ENCODE measurements at places on chromosomes 11 and 22.

DNA sequence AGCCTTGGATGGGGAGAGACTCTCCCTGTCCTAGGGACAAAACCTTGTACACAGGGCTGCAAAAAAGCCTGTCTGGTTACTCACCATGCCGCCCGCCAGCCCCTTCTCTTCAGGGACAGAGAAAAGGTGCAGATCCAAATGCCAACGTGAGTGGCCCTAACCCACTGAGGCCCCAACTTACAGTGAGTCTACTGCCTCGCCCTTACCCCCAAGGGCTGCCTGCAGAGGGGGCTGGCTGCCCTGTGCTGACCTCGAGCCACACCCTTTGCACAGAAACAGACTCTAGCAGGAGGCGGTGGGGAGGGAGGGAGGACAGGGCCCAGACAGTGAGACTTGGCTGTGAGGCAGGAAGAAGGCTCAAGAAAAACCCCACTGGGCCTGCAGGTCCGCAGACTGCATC lies 13.6 kb upstream of the CHST1 start:
- H3K27me3 ChIP-seq: no peaks in the 10 kb centered on the region
- H3K4me1 ChIP-seq: no peaks in the 10 kb centered on the region
- no peaks in the 10 kb centered on the region for H3K36me3 ChIP-seq
- no peak overlapping the region for H3K4me3 ChIP-seq

- no peak overlapping the region for H3K27ac ChIP-seq
- no peak overlapping the region for H3K4me3 ChIP-seq
- H3K4me1 ChIP-seq: no peaks in the 10 kb centered on the region
- DNase-seq: no peak
Observed at GRCh38 chr11:62462508-62462892, 43.7 kb downstream of the SCGB1A1 start.

GRCh38 chr22:38429499-38430068 lies 25.4 kb downstream of the KCNJ4 start:
- H3K4me1 ChIP-seq: no peaks in the 10 kb centered on the region
- no peak overlapping the region for H3K4me3 ChIP-seq
- H3K36me3 ChIP-seq: no peaks in the 10 kb centered on the region
- DNase-seq: no peak

GRCh38 chr11:38005597-38005996 lies 1407.6 kb upstream of the RAG2 start:
- H3K27me3 ChIP-seq: no peaks in the 10 kb centered on the region
- H3K27ac ChIP-seq: no peak overlapping the region
- no peaks in the 10 kb centered on the region for H3K36me3 ChIP-seq
- no peak overlapping the region for H3K4me3 ChIP-seq

- H3K4me1 ChIP-seq: peaks cover 61% of the 10 kb centered on the region
- H3K4me3 ChIP-seq: peak overlapping the region; percentile 71
- H3K27ac ChIP-seq: peak overlapping the region; percentile 92
- no peaks in the 10 kb centered on the region for H3K36me3 ChIP-seq
- DNase-seq: peak; percentile 81
- no peaks in the 10 kb centered on the region for H3K27me3 ChIP-seq
Observed at GRCh38 chr22:46053563-46054090, 76.7 kb upstream of the WNT7B start.

- H3K27ac ChIP-seq: no peak overlapping the region
- no peaks in the 10 kb centered on the region for H3K36me3 ChIP-seq
- no peak for DNase-seq
- H3K4me3 ChIP-seq: no peak overlapping the region
- H3K4me1 ChIP-seq: no peaks in the 10 kb centered on the region
Observed at GRCh38 chr11:12902791-12903486, 106.2 kb upstream of the RASSF10 start.

DNA sequence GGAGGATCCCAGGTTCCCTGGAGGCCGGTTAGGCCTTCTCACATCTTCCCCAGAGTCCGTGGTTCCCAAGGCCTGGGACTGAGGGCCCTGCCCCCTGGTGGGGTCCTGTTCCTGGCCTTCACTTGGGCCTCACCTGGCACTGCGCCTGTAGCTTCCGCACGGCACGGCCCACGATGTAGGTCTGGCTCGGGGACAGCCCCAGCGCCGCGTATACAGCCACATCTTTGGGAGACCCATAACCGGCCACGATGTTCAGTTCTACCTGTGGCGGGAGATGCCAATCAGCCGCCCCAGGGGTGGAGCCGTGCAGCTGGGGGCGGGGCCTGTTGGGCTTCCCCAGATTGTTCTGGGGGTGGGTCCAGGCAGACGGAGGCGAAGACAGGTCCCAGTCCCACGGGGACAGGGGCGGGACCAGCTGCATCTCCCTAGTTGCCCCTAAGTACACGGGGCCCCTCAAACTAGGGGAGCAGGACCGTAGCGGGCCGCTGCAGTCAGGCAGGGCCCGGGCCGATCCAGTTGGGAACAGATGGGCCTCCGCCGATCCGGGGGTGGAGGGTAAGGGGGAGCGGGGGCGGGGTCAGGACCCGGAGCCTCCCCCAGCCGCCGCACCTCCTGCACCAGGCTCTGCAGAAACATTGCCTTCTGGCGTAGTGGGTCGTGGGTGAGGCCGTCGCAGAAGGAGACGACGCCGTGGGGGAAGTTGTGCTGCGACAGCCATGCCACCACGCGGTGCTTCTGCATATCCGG lies 10.1 kb downstream of the AIP start:
- no peak for DNase-seq
- H3K36me3 ChIP-seq: no peaks in the 10 kb centered on the region
- no peak overlapping the region for H3K27ac ChIP-seq
- H3K4me3 ChIP-seq: no peak overlapping the region
- no peaks in the 10 kb centered on the region for H3K4me1 ChIP-seq

DNA sequence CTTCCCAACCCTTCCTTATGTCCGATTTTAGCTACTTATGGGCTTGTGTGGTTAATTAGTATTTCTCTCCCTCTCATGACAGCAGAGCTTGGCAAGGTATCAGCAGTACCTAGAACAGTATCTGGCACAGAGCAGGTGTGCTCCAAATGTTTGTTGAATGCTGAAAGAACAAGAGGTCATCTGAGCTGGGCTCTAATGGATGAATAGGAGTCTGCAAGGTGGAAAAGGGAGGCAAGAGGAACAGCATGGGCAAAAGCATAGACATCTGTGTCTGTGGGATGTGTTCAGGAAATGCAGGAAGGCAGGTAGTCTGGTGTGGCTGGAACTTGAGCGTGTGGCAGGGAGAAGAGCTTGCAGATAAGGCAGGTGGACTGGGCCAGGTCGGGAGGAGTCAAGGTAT lies 19.0 kb downstream of the PRG3 start:
- peaks cover 8% of the 10 kb centered on the region for H3K4me1 ChIP-seq
- H3K27ac ChIP-seq: no peak overlapping the region
- H3K36me3 ChIP-seq: no peaks in the 10 kb centered on the region
- DNase-seq: no peak

GRCh38 chr11:20670932-20671403 lies 1.6 kb downstream of the NELL1 start:
- H3K4me1 ChIP-seq: no peaks in the 10 kb centered on the region
- H3K27ac ChIP-seq: no peak overlapping the region
- H3K4me3 ChIP-seq: no peak overlapping the region
- DNase-seq: no peak

DNA sequence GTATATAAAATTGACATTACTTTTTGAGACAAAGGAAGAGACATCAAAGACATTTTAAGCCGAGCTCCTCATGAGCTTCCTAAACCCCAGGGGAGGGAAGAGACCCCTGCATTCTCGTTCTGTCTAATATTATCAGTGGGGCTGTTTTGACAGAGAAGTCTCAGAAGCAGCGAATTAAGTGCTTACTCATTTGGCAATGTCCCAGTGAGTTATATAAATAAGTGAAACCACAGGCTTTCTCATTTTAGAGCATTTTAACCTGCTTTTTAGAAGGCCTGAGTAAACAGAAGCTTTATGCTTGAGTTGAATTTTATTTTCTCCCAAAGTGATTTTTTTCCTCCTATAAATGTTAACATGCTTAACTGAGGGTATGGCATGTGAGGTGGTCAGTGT lies 23.2 kb upstream of the C1QTNF4 start:
- H3K36me3 ChIP-seq: peaks cover 20% of the 10 kb centered on the region
- H3K4me3 ChIP-seq: no peak overlapping the region
- no peaks in the 10 kb centered on the region for H3K27me3 ChIP-seq
- no peaks in the 10 kb centered on the region for H3K4me1 ChIP-seq

DNA sequence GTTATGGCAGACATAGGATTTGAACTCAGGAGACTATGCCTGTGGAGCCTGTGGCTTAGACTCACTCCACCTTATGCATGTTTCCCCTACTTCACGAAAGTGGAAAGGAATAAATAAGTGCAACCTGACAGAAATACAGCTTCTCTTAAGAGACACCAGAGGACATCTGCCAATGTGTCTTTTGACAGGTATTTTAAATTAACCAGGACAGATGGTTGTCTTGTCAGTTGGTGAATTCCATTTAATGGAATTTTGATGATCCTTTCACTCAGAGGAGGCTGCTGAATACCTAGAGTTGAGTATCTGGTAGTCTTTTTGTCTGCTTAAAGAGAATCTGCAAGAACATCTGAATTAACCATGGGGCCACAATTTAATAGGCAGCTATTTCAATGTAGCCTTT lies 46.1 kb downstream of the NELL1 start:
- no peak for DNase-seq
- no peak overlapping the region for H3K27ac ChIP-seq
- H3K4me1 ChIP-seq: no peaks in the 10 kb centered on the region
- H3K36me3 ChIP-seq: no peaks in the 10 kb centered on the region

DNA sequence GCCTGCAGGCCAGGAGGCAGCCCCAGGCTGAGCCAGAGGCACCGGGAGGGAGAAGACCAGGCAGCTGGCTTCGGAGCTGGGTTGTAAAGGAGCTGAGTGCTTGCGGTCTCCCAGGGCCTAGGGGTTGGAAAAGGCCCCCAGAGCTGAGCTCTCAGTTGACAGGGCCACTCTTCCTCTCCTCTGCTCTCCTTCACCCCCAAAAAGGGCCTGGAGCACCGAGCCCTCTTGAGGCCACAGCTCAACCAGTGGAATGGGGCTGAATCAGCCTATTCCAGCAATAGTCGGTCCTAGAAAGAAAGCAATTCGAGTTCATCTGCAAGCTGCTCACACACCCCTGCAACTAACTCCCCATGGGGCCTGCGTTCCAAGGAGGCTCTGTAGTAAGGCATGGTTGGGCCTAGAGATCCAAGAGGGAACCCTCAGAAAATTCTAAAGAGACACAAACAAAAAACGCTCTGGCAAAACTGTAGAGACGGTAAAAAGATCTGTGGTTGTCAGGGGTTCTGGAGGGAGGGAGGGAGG lies 205.0 kb downstream of the BUD13 start:
- no peaks in the 10 kb centered on the region for H3K36me3 ChIP-seq
- H3K27me3 ChIP-seq: no peaks in the 10 kb centered on the region
- H3K4me1 ChIP-seq: no peaks in the 10 kb centered on the region

- H3K4me3 ChIP-seq: no peak overlapping the region
- DNase-seq: no peak
- H3K27ac ChIP-seq: no peak overlapping the region
- no peaks in the 10 kb centered on the region for H3K36me3 ChIP-seq
Observed at GRCh38 chr11:73160005-73160760, 18.1 kb upstream of the FCHSD2 start.

DNA sequence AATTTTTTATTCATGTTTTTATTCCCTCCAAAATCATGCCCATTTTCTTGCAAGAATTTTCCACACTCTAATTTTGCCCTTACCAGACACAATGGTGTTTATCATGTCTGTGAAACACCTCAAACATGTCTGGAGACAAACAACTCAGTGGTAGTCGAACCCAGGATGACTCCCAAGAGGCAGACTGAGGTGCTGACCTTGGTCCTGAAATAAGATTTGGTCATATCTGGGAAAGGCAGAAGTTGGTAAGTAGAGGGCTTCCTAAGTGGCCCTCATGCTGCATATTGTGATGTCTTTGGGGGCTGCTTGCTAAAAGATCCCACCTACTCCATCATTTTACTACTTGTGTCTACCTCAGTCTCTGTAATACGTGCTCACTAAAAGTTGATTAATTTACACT lies 369.4 kb upstream of the ISX start:
- no peaks in the 10 kb centered on the region for H3K4me1 ChIP-seq
- H3K27ac ChIP-seq: no peak overlapping the region
- no peak for DNase-seq
- H3K36me3 ChIP-seq: no peaks in the 10 kb centered on the region
- H3K4me3 ChIP-seq: no peak overlapping the region
- H3K27me3 ChIP-seq: no peaks in the 10 kb centered on the region
